ENCODE measurements at places on chromosomes 11 and 22. TPM values are rescaled to one million over a fixed set of nuclear protein-coding genes. Genes with fewer than 3 reads are reported as not detected.

The NTM gene
- 0.96 TPM for total RNA-seq

The DMC1 gene
- total RNA-seq, result 0.10 TPM

The PTPN5 gene
- total RNA-seq, result not detected

The BTG4 gene
- not detected for total RNA-seq

The CRY2 gene
- 3.1 TPM for total RNA-seq

The TRIM64 gene
- total RNA-seq, result not detected

The CCDC87 gene
- total RNA-seq, result 0.17 TPM

The C22orf31 gene
- not detected for total RNA-seq

The AQP11 gene
- 3.6 TPM for total RNA-seq

The SLC22A25 gene
- total RNA-seq, result not detected

The UPB1 gene
- 0.05 TPM for total RNA-seq

The ANGPTL5 gene
- total RNA-seq, result not detected

The DDTL gene
- 4.1 TPM for total RNA-seq

The DUSP8 gene
- total RNA-seq, result 3.5 TPM

The RTN4R gene
- total RNA-seq, result 2.4 TPM

The CELSR1 gene
- total RNA-seq, result 11.8 TPM

The MAML2 gene
- total RNA-seq, result 14.0 TPM

The XKR3 gene
- 0.44 TPM for total RNA-seq

The GSTP1 gene
- total RNA-seq, result 441 TPM

The TYR gene
- not detected for total RNA-seq

The TECTA gene
- total RNA-seq, result 0.32 TPM

The NFRKB gene
- 21.2 TPM for total RNA-seq

The EEF1G gene
- 974 TPM for total RNA-seq

The CCDC85B gene
- 95.3 TPM for total RNA-seq

The APOL5 gene
- total RNA-seq, result not detected

The NDUFS8 gene
- 290 TPM for total RNA-seq

The MS4A14 gene
- not detected for total RNA-seq

The KRTAP5-9 gene
- total RNA-seq, result not detected

The CHRM4 gene
- total RNA-seq, result not detected

The MMP13 gene
- 96.9 TPM for total RNA-seq

The CNTN5 gene
- 0.57 TPM for total RNA-seq

The EI24 gene
- total RNA-seq, result 108 TPM

The SMIM35 gene
- total RNA-seq, result not detected

The PKP3 gene
- total RNA-seq, result 10.6 TPM

The NOX4 gene
- not detected for total RNA-seq
